ENCODE measurements at places on chromosomes 12 and 14.
A peak's percentile ranks its signal among the peaks of the same experiment; 100 is the strongest.

DNA sequence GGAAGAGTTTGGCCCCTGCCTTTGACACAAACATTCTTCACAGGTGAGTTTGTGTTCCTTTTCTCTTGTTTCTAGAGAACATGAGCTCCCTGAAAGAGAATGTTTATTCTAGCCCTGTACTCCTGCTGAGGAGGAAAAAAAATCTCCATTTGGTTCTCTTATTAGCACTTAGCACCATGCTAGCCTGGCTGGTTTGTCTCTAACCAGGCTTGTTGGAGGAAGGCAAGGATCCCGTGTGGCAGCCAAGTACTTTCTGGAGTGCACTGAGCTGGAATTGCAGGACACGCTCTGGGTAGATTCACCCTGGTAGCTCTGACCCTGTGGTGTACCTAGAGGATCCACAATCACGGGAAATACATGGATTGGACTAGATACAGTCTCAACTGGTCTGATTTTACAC, 41.9 kb downstream of the KCNA1 start:
- DNase-seq = no peak

DNA sequence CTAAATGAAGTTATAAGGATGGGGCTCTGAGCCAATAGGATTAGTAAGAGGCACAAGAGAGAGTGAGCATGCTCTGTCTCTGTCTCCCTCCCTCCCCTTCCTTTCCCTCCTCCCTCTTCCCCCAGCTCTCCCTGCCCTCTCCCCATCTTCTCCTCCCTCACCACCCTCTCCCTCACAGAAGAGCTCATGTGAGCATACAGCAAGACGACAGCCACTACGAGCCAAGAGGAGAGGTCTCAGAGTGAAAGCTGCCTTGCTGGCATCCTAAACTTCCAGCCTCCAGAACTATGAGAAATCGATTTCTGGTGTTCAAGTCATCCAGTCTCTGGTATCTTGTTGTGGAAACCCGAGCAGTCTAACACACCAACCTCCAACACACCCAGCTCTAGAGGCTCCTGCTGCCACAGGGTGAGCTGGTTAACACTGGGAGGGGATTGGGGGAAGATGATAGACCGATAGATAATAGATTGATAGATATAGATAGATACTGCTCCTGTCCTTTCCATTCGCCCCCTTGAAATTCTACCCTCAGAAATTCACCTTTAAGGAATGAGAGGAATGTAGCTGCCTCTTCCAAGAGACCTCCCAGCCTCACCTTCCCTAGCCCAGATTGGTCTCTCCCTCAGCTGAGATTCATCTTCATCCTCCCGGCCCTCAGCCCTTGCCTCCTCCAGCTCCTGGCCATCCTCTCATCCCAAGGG, 25.8 kb upstream of the ACTN1 start:
- peak; percentile 46 for DNase-seq

- DNase-seq = no peak
These were observed 250.5 kb upstream of the PWP1 start for GRCh38 chr12:107435072-107435471.

GRCh38 chr14:20494935-20495766, 10.2 kb upstream of the RNASE10 start:
- DNase-seq = peak; percentile 83

DNA sequence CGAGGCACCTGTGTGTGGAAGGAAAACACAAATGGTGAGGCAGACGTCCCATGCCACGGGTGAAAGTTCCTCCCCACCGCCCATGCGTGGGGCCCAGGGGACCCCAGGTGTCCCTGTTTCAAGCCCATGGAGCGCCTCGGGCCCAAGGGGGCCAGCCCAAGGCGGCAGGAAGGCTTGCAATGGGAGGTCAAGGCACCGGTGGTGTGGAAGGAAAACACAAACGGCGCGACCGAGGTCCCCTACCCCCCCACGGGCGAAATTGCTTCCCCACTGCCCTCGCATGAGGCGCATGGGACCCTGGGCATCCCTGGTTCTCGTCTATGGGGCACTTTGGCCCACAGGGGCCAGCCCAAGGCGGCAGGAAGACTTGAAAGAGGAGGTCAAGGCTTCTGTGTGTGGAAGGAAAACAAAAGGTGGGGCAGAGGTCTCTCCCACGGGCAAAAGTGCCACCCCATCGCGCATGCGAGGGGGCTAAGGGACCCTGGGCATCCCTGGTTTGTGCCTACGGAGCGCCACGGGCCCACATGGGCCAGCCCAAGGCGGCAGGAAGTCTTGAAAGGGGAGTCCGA, 379.4 kb downstream of the ALG10 start:
- DNase-seq = no peak

DNA sequence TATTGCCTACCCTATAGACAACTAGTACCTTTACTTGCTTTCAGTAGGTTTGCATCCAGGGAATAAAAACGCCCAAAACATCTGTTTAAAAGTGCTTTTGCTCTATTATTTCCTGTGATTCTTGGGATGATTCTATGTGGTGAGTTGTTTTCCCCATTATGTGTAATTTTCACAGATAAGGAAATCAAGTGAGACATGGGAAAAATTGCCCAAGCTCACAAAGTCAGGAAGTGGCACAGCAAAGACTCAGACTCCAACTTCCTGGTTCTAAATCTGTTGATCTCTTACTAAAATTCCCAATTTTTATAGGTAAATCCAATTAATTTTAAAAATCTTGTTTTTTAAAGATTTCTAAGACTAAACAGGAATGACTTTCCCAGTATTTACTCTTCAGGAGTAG, 39.0 kb downstream of the NID2 start:
- DNase-seq = no peak

DNA sequence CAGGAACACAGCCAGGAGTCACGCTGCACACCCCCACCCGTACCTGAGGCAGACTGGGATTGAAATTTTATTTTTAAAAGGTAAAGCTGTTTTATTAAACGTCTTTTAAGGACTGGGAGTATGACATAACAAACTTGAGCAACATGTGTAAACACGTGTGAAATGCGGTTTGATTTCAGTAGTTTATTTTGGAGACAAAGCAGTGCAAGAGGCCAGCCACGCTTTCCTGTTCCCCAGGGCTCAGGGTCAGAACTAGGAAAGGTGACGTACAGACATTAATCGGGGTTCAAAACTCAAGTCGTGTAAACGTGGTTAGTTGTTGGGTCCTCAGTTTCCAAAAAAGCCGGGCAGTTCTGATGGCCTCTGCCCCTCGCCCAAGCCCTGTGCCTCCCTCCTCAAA, 16.7 kb downstream of the CHGA start:
- no peak for DNase-seq

GRCh38 chr12:93580682-93581081, 8.2 kb downstream of the SOCS2 start:
- DNase-seq = no peak
